Astrocyte (in vitro differentiated cells and primary cell): ENCODE measurements at places on chromosomes 5 and 9. TPM values are rescaled to one million over a fixed set of nuclear protein-coding genes. Genes with fewer than 3 reads are reported as not detected.

DNA sequence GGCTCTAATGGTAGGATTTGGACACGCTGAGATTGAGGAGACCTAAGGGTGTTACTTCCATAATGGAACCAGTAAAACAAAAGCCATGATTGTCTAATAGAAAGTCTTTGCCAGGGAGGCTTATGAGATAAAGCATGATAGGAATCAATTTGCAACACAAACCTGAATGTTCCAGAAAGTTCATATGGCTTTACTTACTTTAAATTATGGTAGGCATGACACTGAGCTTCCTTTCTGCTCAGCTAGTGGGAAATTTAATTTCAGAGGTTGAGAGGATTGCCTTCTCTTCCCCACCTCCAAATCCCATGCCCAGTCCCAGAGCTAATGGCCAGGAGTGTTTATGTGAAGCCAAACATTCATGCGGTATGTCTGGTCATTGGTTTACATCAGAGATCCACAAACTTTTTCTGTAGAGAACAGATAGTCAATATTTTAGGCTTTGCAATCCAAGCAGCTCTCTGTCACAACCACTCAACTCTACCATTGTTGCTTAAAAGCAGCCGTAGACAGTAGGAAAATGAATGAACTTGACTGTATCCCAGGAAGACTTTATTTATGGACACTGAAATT lies 114.5 kb downstream of the UGCG start:
- DNase-seq = no peak

PFN3 gene
- not detected in 2 replicates for total RNA-seq

SNCAIP gene
- 0.84 and 1.7 TPM in 2 replicates for total RNA-seq

HSD17B3 gene
- 0.26 TPM in 1 of 2 replicates, not detected in the other for total RNA-seq

TNIP1 gene
- total RNA-seq = 98.5 and 119 TPM in 2 replicates

GRCh38 chr9:137678202-137678601 lies 59.4 kb downstream of the EHMT1 start:
- no peak for DNase-seq
